ENCODE measurements at places on chromosomes 13 and 19. TPM values are rescaled to one million over a fixed set of nuclear protein-coding genes. Genes with fewer than 3 reads are reported as not detected.

The TIMM50 gene
- total RNA-seq, result 79.3 TPM

The GPALPP1 gene
- 32.7 TPM for total RNA-seq

The OVOL3 gene
- total RNA-seq, result not detected

The FFAR2 gene
- 1.9 TPM for total RNA-seq

The SSC5D gene
- total RNA-seq, result 1.6 TPM

- DNase-seq, result no peak
- no peak overlapping the region for H3K27ac ChIP-seq
- peaks cover 5% of the 10 kb centered on the region for H3K4me1 ChIP-seq
- H3K36me3 ChIP-seq, result peaks cover 18% of the 10 kb centered on the region
- H3K4me3 ChIP-seq, result no peak overlapping the region
- H3K27me3 ChIP-seq, result no peaks in the 10 kb centered on the region
Observed at GRCh38 chr13:113447596-113447995, 5.7 kb downstream of the ADPRHL1 start.

DNA sequence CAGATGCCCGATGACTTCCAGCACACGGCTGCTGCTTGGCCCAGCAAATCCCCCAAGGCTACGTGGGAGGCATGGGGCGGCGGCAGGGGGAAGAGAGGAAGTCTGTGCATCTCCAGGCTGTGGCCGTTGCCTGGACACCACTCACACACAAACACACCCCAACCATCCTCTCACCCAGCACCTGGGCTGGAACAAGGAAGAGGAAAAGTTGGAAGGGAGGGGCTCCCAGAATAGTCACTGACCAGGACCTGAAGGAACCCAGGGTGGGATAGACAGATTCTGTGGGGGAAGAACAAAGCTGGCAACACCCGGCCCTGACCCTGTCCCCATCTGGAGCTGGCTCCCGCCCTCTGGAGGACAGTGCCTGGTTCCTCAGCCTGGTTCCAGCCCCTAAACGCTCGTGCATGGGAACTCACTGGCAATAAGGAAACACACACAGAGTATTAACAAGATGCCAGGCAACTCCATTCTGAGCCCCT lies 11.2 kb downstream of the PPP6R1 start:
- H3K36me3 ChIP-seq, result peaks cover 6% of the 10 kb centered on the region
- DNase-seq, result no peak
- no peaks in the 10 kb centered on the region for H3K4me1 ChIP-seq
- H3K4me3 ChIP-seq, result no peak overlapping the region

- no peak for DNase-seq
- H3K36me3 ChIP-seq, result peaks cover 5% of the 10 kb centered on the region
- no peak overlapping the region for H3K27ac ChIP-seq
- no peaks in the 10 kb centered on the region for H3K27me3 ChIP-seq
Observed at GRCh38 chr13:95204231-95204765, 97.0 kb downstream of the ABCC4 start.

GRCh38 chr13:28621449-28621848 lies 37.5 kb upstream of the POMP start:
- no peak overlapping the region for H3K4me3 ChIP-seq
- no peak for DNase-seq
- no peaks in the 10 kb centered on the region for H3K4me1 ChIP-seq
- no peaks in the 10 kb centered on the region for H3K36me3 ChIP-seq
- peaks cover 16% of the 10 kb centered on the region for H3K27me3 ChIP-seq

DNA sequence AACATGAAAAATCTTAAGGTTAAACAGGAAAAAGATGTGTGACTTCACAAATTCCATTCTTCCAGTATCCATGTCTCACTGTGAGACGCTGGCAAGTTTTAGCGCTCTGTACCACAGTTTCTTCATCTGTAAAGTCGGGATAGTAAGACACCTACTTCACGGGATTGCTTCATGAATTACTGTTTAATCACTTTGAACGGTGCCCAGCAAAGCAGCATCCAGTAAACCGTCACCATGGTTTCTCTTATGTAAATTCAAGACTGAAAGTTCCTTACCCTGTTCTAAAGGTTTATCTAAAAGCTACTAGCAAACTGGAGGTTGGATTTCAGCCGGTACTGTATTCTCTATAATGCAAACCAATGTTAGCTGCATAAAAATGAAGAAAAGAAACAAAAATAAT lies 53.5 kb downstream of the KATNAL1 start:
- no peak overlapping the region for H3K27ac ChIP-seq
- no peak overlapping the region for H3K4me3 ChIP-seq
- DNase-seq, result no peak
- H3K36me3 ChIP-seq, result peaks cover 23% of the 10 kb centered on the region
- H3K27me3 ChIP-seq, result no peaks in the 10 kb centered on the region
